CD4-positive, alpha-beta T cell treated with Interleukin-10 for 1 hour (primary cell): ENCODE measurements at places on chromosomes 5 and 9.

- DNase-seq: no peak
Observed at GRCh38 chr5:8508231-8508630, 639.3 kb downstream of the MTRR start.

- no peak for DNase-seq
Observed at GRCh38 chr5:80372780-80373179, 35.1 kb upstream of the ZFYVE16 start.

DNA sequence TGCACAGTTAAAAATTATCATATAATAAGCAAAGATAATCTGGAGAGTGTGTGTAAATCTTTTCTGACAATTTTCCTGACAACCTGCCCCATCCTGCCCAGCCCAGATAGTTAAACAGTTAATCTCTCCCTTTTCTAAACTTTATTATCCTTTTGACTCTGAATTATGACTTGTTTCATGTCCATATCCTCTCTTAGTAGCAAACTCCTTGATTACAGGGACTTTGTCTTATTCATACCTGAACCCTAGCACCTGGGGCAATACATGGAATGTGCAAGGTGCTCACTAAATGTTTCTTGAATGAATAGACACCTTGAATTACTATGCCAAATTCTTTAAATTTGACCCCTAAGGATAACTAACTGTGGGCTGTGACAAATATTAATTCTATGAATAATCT lies 186.7 kb downstream of the FAM170A start:
- no peak for DNase-seq

DNA sequence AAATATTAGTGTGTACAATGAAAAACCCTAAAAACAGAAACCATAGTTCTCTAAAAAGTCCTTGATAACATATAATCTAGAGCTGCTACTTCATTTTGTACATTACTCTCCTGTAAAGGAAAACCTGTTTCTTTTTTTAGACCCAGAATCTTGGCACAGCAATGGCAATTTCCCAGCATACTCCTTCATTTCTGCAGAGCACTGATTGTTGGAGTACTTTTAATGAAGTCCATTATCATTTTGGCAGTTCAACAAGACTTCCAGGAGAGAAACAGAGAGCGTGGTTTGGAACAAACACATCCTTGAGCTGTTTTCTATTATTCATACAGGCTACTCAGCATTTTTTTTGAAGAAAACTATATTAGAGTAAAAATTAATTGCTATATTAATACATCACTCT lies 22.7 kb upstream of the MROH2B start:
- no peak for DNase-seq

- DNase-seq: no peak
Observed at GRCh38 chr9:73423891-73424290, 272.2 kb downstream of the ANXA1 start.

GRCh38 chr9:113205432-113205831 lies 15.6 kb downstream of the FKBP15 start:
- DNase-seq: no peak

DNA sequence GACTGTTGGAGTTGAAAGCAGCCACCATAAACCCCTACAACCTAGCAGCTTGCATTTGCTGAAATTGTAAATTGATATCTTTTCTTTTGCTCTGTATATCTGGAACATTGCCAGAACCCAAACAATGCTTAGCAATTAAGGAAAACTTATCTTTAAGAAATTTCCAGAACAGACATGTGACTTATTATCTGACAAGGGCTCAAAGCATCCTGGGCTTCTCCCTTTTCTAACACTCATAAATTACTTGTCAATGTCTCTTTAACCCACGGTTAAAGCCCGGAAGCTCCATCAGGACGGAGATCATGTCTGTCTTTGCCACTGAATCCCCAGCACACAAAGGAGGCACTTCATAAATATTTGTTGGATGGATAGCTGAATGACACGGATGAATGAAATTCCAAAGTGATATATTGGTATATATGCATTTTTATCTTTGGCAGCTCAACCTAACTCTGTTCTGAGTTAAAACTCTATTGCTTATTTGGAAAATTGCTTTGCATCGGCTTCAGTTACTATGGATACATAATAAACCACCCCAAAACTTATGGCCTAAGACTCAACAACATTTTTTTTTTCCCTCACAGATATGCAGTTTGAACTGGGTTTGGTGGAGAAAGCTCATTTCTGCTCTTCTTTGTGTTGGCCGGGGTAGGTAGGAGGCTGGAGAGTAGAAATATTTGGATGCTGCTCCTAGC lies 103.1 kb upstream of the CLINT1 start:
- no peak for DNase-seq

DNA sequence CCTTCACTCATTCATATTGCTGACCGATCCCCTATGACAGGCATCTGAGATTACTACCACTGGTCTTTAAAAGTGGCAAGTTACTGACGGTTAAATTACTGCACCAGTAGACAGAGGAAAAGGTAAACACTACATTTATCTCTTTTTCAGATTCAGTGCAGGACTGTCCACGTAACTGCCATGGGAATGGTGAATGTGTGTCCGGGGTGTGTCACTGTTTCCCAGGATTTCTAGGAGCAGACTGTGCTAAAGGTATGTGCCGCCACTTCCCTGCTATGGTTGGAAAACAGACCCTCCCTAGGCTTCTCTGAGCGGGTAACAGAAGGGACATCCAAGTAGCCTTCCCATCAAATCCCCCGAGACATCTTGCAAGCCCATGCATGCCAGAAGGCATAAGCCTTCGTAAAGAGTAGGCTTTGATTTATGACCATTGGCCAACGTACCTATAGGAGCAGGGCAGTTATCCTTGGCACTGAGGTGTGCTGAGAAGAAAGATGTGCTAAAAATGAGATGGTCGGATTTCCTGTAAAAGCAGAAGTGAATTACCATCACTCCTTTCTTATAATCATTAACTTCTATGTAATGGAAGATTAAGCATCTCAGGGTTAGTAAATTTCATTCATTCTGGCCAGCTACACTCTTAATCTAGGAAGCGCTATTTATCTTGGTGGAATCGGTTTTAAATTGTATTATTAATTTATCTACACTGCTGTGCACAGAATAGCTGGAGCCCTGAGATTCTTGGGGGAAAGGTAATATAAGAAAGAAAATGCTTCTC lies 193.4 kb upstream of the WWC1 start:
- DNase-seq: no peak

GRCh38 chr5:14250084-14250695 lies 107.0 kb downstream of the TRIO start:
- no peak for DNase-seq

DNA sequence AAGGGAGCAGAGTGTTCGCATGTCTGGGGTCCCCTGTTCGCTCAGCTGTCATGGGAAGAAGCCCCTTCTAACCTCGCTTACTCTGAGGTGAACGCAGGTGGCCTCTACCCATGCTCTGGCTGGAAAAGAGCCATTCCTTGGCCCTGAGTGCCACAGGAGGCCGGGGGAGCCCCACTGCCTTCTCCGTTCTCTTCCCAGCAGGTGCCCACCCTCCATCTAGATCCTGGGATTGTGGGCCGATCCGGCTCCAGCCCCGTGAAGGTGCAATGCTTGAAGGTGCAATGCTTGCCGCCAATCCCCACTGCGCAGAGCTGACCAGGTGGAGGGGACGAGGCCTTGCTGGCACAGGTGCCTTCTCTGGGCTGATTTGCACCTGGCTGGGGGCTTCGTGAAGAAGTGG lies 95.4 kb downstream of the MRPL36 start:
- no peak for DNase-seq

- DNase-seq: peak; percentile 60
Observed at GRCh38 chr5:142015781-142016533, 3.1 kb upstream of the GNPDA1 start.

- DNase-seq: peak; percentile 7
Observed at GRCh38 chr5:54756301-54756700, 229.1 kb downstream of the ESM1 start.

- no peak for DNase-seq
Observed at GRCh38 chr5:127834554-127834953, 131.4 kb downstream of the CCDC192 start.

GRCh38 chr5:124566875-124567450 lies 179.5 kb downstream of the ZNF608 start:
- DNase-seq: no peak
